Esophagus squamous epithelium (tissue), 5 donors: ENCODE measurements at places on chromosomes 11 and 22. TPM values are rescaled to one million over a fixed set of nuclear protein-coding genes. Genes with fewer than 3 reads are reported as not detected.

DNA sequence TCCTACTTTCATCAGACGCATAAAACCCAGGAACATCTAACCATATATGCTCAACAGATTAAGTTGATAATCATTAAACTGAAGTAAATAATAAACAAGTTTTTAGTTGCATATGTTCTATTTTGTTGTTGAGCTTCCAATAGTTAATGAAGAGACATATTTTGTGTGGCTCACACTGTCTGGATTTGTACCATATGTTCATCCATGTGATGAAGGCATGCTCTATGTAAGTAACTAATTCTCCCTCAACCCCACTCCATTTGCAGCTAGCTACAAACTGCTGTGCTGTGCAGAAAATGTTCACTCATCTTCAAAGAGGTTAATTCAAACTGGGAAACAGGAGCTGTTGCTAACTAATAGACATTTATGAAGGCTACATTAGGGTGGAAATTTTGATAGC lies 589.7 kb upstream of the LRRC4C start:
- no peak for DNase-seq

DNA sequence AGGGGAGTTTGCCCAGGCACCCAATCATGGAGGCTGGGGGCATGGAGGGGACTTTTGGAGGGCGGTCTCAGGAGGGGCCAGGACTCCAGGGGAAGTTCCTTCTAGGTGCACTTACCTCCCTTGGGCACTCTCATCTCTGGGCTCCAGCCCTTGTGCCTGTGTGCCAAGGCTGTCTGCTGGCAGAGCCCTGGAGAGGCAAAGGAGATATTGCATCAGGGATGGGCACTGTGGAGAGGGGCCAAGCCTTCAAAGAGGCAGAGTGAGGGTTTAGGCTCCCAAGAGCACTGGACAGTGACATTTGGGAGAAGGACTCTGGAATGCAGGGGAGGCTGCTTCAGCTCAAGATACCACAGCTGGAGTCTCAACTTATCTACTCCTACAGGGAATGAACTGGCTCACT lies 32.2 kb upstream of the TFIP11 start:
- no peak for DNase-seq

CNTN5 gene
- total RNA-seq, result not detected

NTM gene
- 0.88 TPM for total RNA-seq

OR10G6 gene
- total RNA-seq, result not detected

JAM3 gene
- 4.0 TPM for total RNA-seq
